ENCODE measurements at places on chromosomes 11 and 22.

DNA sequence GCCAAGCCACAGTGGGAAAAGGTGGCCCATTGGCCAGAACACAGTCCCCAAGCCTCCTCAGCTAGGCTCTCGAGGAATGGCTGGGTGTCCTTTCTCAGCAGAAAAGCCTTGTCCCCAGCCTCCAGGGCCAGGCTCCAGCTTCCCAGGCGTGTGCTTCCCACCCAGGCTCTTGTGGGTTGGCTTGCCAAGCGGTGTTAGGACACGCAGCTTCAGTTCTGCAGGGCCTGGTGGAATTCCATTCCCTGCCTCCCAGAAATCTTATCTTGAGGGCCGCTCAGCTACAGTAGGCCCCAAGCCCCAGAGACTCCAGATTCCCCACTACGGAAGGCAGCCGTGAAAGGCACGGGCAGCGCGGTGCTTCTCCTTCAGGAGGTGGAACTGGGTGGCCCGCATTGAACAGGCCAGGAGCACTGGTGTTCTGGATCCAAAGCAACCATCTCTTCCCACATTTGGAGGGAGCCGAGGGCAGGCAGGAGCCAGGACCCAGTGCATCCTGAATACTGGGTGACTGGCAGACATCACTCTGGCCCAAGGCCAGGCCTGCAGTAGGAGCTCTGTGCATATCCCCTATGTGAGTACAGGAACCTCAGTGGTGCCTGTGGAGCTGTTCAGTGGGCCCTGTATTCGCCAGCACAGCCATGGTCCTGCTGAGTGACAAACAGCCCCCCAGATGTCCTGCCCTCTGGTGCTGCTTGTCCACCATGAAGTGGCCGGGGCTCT, 16.7 kb upstream of the KCNQ1OT1 start:
- DNase-seq = no peak

GRCh38 chr11:130278745-130279144, 36.0 kb downstream of the ZBTB44 start:
- no peak for DNase-seq

- DNase-seq = no peak
Measured at GRCh38 chr11:67820081-67820480, 145.7 kb upstream of the ALDH3B2 start.

GRCh38 chr11:29985248-29985647, 31.6 kb downstream of the KCNA4 start:
- no peak for DNase-seq

GRCh38 chr11:115607621-115608221, 103.5 kb upstream of the CADM1 start:
- DNase-seq = no peak

GRCh38 chr22:45969414-45969799, 7.6 kb downstream of the WNT7B start:
- no peak for DNase-seq

DNA sequence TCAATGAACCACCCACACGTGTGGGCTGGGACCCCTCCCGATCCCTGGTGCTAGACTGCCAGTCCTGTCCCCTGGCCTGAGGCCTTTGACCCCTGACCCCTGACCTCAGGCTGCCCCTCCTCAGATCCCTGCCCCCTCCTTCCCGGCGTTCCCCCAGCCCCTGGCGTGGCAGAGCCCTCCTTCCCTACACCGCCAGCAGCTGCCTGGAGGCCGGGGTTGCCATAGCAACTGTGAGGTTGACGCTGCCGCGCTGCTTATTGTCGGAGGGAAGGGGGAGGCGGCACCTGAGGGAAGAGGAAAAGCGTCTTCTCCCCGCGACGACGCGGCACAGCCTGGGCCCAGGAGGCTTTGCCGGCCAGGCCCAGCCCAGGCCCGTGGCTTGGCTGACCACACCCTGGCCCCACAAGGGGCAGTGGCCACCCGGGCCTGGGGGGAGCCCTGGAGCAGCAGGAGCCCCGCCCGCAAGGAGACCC, 32.6 kb downstream of the SHANK3 start:
- DNase-seq = no peak

GRCh38 chr11:75326439-75326810, 25.0 kb downstream of the ARRB1 start:
- DNase-seq = no peak

GRCh38 chr11:105780781-105781525, 171.1 kb downstream of the GRIA4 start:
- no peak for DNase-seq

GRCh38 chr22:37012262-37012904, 6.9 kb downstream of the TST start:
- no peak for DNase-seq

DNA sequence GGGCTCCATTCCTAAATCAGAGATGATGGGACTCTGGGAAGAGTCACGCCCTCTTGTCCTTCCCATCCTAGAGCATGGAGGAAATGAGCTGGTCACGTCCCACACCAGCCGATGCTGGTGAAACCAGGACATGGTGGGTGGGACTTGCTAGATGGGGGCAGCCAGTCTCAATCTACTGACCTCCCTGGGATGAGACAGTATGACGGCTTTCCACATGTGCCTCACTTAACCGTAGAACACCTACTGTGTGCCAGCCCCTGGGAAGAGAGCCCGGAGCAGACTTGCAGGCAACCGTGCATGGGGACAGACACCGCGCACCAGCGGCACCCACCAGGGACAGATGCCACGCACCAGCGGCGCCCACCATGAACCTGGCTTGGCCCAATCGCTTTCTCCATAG, 3.8 kb downstream of the OSBPL5 start:
- no peak for DNase-seq

- no peak for DNase-seq
Measured at GRCh38 chr11:95736809-95737208, 52.8 kb downstream of the FAM76B start.

DNA sequence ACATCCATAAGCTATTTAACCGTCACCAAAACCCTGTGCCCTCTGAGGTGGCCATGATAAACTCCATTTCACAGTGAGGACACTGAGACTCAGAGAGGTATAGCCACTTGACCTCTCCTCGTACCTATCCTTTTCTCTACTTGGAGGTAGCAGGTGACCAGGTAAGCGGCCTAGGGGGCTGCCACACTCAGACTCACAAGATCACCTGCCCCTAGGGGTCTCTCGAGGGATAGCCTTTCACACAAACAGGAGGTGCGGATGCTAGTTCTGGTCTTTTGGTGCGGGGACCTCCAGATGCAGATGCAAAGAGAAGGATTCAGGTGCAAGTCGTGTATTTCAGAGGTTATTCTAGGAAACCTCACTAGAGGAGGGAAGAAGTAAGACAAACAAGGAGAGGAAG, 14.6 kb downstream of the MS4A18 start:
- no peak for DNase-seq

DNA sequence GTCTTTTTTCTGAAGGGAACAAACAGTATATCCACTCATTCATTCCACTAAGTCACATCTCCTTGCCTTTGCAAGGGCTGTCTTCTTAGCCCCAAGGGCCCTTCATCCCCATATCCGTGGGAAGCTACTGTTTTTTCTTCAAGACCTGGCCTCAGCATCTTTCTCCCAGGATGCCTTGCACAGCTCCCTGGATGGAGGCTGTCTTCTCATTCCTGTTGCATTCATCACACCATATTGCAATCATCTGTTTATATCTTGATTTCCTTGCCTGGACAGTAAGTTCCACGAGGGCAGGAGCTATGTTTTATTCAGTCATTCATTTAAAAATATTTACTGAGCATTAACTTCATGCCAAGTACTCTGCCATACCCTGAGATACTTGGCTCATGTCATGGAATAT, 29.3 kb upstream of the NECTIN1 start:
- no peak for DNase-seq

DNA sequence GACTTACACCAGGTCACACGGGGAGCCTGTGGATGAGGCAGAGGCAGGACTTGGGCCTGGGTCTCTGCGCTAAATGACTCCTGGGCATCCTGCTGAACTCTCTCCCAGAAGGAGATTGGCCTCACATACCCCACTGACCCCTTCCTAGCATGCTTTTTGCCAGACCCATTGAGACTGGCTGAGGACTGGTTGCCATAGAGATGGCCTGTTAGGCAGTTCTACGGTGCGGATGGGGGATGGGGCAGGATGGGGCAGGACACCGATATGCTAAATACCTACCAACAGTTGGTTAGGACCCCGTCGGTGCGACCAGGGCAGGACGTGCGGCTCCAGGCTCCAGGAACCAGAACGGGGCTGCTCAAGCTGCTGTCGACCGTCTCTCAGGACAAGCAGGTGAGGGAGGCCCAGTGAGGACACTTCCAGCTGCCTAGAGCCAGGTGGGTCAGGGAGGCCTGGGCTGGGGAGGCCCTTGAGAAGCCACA, at the start of gene TSGA10IP:
Gene TSGA10IP, plus strand, starts transcription at position 51 of the 482 bp plus-strand sequence. Its CDS starts 196 bp downstream, at position 247.
- DNase-seq = no peak

GRCh38 chr11:104476454-104476853, 312.5 kb upstream of the PDGFD start:
- DNase-seq = no peak

DNA sequence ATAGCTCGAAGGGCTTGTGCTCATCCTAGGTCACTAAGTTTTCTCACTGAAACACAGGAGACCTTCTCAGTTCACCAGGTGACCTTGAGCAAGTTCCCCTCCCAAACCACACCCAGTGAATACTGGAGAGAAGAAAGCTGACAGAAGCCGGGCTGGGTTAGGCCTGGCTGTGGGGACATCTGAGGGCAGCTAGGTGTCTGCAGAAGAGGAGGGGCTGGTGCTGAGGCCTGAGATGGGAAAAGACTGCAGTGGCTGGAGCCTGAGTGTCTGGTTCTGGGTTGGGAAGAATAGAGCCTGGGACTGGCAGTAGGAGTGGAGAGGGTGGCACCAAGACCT, 602 bp upstream of the INPP5J start:
- DNase-seq = no peak

DNA sequence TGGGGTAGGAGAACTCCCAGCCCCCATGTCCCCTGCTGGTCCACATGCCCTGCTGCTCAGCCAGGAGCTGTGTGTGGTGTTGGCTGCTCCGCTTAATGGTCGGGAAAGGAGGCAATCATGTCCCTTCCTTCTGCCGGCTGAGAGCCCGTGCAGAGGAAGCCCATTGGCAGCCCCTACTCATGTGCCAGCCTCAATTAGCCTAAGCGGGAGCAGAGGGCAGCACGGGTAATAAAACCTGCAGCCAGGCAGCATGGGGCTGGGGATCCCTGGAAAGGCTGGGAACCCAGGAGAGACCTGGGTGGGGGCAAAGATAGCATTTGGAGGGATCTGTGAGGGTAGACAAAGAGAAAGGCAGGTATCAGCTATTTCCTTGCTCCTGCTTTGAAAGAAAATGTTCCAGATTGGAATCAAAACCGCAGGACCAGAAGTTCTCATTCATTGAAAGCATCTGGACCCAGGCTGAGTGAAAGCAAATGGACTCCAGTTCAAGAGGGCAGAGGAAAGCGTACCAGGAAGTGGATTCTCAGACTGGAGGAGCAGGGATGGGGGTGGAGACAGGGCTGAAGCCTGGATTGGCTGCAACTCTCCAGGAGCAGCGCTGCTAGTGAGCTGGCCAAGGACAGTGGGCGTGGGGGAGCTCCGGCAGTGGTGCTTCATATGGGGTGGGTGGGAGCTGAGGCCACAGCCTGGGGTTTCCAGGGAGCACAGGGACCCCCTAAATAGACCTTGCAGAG, 103.4 kb upstream of the NECTIN1 start:
- DNase-seq = no peak

GRCh38 chr11:79501707-79502106, 60.9 kb upstream of the TENM4 start:
- DNase-seq = no peak

DNA sequence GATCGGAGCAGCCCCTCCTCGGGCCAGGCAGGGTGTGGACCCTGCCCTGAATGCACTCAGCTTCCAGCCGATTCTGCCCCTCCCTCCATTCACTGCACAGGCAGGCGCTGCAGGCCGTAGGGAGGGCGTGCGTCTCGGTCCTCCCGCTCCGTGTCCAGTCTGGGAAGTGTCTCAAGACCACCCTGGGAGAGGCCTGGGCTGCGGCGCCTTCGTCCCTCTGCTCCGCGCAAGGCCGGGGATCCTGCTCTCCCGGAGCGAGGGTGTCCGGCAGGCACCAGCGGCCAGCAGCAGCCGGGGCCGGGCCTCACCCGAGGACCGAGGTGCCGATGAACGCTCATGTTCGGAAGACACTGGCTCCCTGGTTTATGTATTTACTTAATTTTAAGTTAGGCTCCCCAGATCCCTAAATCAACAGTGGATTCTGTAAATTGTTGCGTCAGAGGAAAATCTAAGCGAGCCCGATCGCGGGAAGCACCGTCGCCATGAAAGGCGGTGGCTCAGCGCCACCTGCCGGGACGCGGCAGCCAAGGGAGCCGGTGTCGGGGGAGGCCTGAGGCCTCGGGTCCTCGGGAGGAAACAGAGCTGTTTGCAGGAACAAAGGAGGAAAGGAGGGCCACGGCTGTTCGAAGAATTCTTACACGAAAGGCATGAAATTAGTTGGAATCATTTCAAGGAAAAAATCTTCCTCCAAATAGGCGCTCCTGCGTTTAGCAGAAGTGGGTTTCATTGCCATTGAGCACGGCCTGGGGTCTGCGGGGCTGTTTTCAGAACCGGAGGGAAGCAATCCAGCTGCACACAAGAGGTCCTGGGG, 195.3 kb downstream of the BRD1 start:
- DNase-seq = peak; percentile 41
